Stimulated activated CD4-positive, alpha-beta T cell treated with anti-CD3 and anti-CD28 coated beads, Interleukin-12 subunit alpha, Interleukin-12 subunit beta, amount 100 ng/mL, for 48 hours (primary cell): ENCODE measurements at places on chromosomes 7 and 10.

GRCh38 chr10:29615195-29615594 lies 19.6 kb downstream of the SVIL start:
- no peak for DNase-seq

DNA sequence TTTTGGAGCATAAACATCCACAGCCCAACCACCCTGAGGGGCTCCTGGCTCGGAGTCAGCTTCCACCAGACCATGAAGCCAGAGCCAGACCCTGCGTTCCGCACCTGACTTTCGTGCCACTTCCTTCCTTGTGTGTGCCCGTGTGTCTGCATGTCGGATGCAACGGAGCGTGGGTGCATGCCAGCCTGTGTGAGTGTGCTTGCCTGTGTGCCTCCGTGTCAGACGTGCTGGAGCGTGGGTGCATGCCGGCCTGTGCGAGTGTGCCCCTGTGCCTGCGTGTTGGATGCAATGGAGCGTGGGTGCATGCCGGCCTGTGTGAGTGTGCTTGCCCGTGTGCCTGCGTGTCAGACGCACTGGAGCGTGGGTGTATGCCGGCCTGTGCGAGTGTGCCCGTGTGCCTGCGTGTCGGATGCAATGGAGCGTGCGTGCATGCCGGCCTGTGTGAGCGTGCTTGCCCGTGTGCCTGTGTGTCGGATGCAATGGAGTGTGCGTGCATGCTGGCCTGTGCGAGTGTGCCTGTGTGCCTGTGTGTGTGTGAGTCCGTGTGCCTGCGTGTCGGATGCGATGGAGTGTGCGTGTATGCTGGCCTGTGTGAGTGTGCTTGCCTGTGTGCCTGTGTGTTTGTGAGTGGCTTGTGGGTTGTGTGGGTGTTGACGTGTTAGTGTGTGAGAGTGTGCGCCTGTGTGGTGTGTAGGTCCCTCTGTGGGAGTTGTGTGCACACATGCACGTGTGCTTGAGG lies 28.1 kb upstream of the KNDC1 start:
- no peak for DNase-seq

DNA sequence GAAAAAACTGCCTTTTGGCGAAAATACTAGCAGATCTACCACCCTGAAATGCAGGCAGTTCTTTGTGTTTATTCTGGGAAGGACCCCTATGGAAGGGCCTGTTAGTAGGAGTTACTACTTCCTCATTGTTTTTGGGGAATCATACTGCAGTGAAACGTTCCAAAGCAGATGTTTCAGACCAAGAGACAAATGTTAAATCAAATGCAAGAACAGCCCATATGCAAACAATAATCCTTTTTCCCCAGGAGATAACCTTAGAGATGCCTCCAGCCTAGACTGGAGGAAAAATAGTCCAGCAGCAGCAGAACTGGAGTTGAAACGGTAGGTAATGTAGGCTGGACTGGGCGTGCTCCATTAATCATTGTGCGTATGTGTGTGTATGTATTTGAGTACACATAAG lies 65.9 kb upstream of the VWDE start:
- no peak for DNase-seq

- peak; percentile 88 for DNase-seq
Observed at GRCh38 chr10:101830322-101831168, 12.3 kb upstream of the OGA start.

GRCh38 chr10:11560076-11560709 lies 51.3 kb downstream of the USP6NL start:
- no peak for DNase-seq

- DNase-seq = no peak
Observed at GRCh38 chr7:105389088-105389650, 448 bp upstream of the SRPK2 start.

- no peak for DNase-seq
Observed at GRCh38 chr10:23968301-23968700, 240.6 kb upstream of the KIAA1217 start.

GRCh38 chr10:31457858-31458257 lies 138.8 kb downstream of the ZEB1 start:
- DNase-seq = no peak

DNA sequence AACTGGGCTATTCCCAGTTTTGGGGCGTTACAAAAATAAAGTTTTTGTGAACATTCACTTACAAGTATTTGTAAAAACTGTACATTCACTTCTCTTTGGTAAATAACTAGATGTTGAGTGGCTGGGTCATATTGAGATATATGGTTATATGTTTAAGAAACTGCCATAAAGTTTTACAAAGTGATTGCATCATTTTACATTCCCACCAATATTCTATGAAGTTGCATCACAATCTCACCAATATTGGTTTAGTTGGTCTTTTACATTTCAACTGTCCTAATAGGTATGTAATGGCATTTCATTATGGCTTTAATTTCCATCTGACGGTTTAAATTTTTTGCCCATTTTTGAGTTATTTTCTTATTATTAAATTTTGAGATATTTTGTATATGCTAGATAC lies 251.7 kb upstream of the GNAI1 start:
- no peak for DNase-seq

- DNase-seq = no peak
Observed at GRCh38 chr10:86264481-86265231, 101.9 kb downstream of the GRID1 start.

- peak; percentile 98 for DNase-seq
Observed at GRCh38 chr10:22003177-22003963, at the start of gene DNAJC1. Gene DNAJC1 (minus strand): TSS chr10:22003730. CDS start chr10:22003434, 296 bp downstream.

DNA sequence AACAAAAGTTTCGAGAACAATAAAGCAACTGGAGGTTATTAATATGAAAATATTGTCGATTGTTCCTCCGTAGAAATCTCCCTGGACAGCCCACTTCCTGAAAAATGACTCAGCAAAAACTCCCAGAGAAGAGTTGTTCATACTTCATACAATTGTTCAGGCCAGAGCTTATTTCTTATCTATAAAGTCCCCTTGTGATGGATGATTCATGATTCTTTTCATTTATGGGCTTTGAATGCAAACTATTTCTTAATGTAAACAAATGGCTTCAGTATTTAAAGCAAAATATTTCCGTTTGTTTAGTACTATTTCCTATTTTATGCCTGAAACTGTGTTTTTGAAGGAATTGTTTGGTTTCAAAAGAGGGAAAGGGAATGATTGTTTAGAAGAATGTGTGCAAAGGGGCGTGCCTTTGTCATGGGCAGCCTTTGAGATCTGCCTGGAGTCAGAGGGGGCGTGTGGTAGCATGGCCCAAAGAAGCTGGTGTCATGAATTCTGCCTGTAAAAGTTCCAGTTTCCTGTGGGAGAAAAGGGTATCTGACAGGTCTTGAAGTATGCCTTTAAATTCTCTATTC lies 26.2 kb upstream of the EXOC6 start:
- no peak for DNase-seq

- no peak for DNase-seq
Observed at GRCh38 chr7:7099584-7100014, 82.7 kb upstream of the C1GALT1 start.

GRCh38 chr7:8739837-8740236 lies 306.4 kb downstream of the NXPH1 start:
- no peak for DNase-seq

DNA sequence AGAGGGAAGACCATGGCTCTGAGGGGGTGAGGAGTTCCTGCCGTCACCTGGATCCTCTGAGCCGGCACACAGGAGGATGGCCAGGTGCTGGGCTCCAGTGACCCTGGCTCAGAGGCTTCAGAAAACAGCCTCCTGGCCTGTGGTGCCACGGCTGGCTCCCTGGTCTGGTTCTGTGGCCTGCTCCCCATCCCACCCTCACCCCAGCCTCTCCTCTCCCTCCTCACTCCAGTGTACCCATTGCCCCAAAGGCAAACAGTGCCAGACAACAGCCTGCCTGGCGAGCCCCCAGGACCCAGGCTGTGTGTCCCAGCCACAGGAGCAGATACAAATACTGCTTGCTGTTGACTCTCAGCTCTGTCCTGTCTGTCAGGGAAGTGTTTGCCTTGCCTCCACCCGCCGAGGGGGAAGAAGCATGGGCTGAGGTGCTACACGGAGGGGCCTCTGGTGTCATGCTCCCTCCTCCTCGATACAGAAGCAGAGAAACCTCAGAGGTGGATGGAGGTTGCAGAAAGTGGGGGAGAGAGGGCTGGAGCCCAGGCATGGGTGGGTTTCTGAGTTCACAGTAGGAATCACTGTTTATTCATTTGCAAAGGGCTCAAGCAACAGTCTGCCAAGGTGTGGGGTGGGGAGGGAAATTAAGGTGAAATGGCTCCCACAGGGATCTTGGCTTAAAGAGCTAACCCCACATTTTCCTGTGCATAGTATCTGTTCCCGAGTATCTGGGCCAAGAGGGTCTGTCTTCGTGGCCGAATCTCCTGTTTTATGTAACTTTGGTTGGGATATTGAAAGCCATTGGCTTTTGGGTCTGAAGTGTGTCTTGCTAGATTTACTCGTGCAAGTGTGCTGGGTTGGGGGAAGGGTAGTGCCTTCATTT lies 5.5 kb downstream of the ADRA2A start:
- no peak for DNase-seq

DNA sequence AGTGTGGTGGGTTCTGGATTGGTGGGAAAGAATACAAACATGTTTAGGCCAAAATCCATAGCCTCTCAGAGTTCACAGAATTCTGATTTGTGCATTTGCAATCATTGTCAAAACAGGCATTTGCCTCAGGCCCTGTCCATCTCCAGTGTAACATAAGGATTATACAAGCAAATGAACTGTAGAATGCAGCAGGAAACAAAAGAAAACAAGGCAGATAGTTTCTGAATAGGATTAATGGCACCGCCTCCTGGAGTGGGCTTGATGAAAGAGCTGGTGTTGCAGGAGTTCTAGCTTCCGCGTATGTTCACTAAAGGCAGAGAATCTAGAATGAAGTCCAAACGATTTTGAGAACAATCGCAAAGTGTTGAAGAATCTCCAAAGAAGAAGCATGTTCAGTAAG lies 11.3 kb upstream of the MPP7 start:
- no peak for DNase-seq

DNA sequence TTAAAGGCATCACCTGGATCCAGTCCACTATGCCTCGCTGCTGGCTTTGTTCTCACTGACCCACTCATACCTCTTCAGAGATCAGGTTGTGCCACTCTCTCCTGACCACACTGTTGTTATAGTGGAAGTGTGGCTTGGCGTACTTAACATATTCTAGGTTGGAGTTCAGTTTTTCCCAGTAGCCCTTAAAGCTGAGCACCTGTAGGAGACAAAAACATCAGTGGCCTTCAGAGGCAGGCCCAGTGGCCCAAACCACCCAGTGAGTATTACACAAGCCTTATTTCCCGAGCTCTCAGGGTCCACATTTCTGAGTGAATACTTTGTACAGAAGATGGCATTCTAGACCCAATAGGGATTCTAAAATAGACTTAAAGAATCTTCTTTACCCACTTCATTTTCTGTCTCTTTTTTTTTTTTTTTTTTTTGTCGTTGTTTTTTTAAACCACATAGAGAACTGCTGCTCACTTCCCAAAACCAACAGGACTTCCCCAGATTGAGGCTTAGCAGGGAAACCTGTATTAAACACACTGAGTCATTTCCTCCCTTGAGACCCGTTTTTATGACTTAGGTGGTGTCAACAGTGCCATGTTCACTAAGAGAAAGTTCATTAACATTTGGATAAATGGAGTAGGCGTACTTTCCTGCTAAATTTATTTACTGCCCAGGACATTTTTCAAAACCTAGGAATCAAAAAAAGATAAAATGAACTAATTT lies 85.8 kb downstream of the GSAP start:
- DNase-seq = no peak
